ENCODE measurements at places on chromosomes 3 and 15. TPM values are rescaled to one million over a fixed set of nuclear protein-coding genes. Genes with fewer than 3 reads are reported as not detected.

SSUH2 gene
- total RNA-seq: 0.39 TPM

SEC11A gene
- 71.2 TPM for total RNA-seq

ATP2B2 gene
- not detected for total RNA-seq

ZKSCAN7 gene
- 9.2 TPM for total RNA-seq

RASGRF1 gene
- 8.6 TPM for total RNA-seq

PLA2G4D gene
- total RNA-seq: not detected

IQCF5 gene
- total RNA-seq: not detected

TPRG1 gene
- not detected for total RNA-seq

DNASE1L3 gene
- 7.2 TPM for total RNA-seq

CAMP gene
- total RNA-seq: 0.29 TPM

CTXN2 gene
- total RNA-seq: not detected

SLC9C1 gene
- total RNA-seq: 0.24 TPM

TMIE gene
- total RNA-seq: 0.39 TPM

- no peak for DNase-seq
These were observed 110.5 kb upstream of the PTPRG start for GRCh38 chr3:61450866-61451265.

DNA sequence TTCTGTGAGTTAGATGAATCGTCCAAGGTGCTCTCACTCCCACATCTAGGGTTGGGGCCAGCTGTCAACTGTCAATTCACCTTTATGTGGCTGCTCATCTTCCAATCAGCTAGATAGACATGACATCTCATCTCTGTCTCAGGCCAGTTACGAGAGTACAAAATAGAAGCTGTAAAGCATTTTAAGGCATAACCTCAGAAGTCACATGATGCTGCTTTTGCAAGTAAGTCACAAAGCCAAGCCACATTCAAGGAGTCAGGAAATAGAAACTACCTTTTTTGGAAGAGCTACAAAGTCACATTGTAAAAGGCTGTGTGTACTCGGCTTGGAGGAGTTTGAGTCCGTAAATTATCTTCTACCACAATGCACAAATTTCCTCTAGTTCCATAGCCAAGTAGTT is 5.1 kb upstream of the CCR1 start:
- no peak for DNase-seq

DNA sequence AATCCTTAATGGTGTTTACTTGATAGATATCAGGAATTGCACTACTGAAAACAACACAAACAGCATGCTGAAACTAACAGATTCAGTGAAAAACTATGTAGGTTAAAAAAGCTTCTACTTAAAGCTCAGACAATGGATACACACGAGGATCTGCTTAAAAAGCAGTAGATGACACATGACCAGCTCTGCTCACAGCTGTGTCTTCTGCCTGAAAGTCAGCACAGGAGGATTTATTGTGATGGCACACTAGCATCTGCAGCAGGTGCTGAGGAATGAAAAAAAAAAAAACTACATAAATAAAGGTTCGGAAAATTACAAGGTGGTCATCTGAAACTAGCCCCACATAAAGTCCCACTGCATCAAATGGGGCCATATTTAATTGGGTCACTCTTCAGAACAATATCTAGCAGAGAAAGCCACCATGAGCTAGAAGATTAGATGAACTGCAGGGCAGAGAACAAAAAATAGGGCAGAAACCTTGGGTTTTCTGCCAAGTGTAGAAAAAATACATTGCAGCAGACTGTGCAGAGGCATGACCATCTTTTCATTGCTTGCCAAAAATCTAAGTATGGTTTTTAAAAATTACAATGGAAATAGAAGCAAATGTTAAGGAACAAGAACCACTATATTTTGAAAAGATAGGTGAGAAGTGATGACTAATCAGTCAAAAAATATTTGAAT is 13.2 kb upstream of the GOLM2 start:
- no peak for DNase-seq

GRCh38 chr3:66469220-66469640 is 31.6 kb downstream of the LRIG1 start:
- no peak for DNase-seq

GRCh38 chr3:40333416-40333815 is 23.9 kb downstream of the EIF1B start:
- DNase-seq: no peak

DNA sequence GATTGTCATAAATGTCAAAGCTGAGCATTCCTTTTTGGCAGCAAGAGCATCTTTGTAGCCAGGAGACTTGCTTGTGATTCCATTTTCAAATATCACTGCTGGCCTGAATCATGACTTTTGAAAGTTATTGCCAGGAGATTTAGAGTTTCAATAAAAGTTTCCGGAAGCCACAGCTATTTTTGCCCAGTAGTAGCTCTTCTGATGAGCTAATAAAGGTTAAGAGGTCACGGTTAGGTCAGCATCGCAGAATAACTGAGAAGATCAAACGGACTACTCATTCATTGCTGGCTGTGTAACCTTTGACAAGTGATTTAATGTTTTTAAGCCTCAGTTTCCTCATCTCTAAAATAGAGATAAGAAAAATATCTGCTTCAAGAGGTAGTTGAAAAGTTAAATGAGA is 105.1 kb upstream of the ETV5 start:
- DNase-seq: no peak

DNA sequence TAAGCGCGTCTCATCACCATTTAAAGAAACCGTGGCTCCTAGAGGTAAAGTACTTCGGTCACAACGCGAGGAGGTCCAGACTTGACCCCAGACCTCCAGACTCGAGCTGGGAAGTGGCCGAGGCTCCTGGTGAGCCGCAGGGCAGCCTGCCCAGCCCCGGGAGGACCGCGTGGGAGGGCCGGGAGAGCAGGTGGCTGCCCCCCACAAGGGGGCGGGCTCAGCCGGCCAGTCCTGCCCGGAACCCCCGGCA is at the start of gene SLC27A2:
Gene SLC27A2, plus strand, starts transcription at position 228 of the 250 bp plus-strand sequence. CDS start 232 bp downstream, outside the sequence.
- DNase-seq: no peak

DNA sequence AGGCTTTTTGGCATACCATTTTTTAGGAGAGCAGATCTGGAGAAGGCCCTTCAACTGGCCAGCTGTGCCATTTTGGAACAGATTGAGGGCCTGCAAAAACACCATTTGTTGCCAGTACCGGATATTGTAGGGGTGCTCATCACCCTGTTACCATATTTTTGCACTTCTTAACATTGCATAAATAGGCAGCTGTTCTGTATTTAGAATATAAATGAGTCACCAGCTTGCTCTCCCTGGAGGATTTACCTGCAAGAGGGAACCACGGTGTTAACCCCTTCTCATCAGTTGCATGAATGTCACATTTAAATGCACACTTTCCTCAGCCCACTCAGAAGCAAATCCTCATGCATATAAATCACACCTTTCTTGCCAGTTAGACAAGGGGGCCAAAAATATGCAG is 435.6 kb downstream of the ROBO2 start:
- DNase-seq: no peak

DNA sequence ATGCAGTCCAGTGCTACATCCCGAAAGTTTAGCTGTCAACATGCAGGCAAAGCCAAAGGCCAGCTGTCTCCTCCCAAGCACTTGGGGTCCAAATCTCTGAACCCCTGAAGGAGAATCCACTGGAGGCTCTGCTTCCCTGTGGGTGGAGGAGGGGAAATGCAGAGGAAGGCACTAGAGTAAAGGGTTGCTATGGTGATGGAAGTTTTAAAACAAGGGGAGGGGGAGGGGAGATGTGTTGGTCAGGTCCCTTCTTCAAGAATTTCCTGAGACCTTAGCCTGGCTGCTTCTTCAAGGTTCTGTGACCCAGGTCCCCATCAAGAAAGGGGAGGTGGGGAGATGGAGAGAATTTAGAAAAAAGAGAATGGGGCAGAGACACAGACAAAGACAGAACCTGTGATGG is 2.3 kb downstream of the CAMKV start:
- no peak for DNase-seq

DNA sequence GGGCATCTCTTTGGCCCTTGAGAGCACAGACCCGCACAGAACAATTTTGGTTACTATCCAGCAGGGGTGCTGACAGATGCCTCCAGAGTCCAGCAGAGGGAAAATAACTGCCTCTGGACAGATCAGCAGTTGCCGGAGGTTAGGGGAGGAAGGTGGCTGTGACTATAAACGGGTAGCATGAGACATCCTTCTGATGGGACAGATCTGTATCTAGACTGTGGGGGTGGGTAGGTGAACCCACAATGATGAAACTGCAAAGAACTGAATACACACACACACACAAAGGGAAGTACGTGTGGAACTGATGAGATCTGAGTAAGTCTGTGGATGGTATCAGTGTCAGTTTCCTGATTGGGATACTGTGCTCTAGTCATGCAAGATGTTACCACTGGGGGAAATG is 21.2 kb downstream of the ADAMTS7 start:
- DNase-seq: no peak

- DNase-seq: no peak
These were observed 55.8 kb upstream of the NR2F2 start for GRCh38 chr15:96274698-96275097.

GRCh38 chr15:95684693-95685115 is 645.8 kb upstream of the NR2F2 start:
- DNase-seq: no peak

DNA sequence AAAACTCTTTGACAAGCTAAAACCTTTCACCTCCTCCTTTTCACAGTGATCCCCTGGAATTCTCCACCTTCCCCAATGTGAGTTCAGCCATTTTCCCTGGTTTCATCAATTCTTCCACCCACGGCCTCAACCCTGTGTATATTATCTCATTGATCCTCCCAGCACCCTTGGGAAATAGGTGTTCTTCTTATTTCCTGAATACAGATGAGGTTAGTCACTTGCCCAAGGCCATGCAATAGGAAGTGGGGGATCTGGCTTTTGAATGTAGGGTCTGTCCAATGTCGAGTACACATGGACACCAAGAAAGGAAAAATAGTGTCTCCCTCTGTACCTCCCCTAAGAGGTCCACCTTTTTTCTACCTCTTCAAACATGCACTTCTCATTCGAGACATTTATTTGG is 262.8 kb upstream of the ST8SIA2 start:
- DNase-seq: no peak

DNA sequence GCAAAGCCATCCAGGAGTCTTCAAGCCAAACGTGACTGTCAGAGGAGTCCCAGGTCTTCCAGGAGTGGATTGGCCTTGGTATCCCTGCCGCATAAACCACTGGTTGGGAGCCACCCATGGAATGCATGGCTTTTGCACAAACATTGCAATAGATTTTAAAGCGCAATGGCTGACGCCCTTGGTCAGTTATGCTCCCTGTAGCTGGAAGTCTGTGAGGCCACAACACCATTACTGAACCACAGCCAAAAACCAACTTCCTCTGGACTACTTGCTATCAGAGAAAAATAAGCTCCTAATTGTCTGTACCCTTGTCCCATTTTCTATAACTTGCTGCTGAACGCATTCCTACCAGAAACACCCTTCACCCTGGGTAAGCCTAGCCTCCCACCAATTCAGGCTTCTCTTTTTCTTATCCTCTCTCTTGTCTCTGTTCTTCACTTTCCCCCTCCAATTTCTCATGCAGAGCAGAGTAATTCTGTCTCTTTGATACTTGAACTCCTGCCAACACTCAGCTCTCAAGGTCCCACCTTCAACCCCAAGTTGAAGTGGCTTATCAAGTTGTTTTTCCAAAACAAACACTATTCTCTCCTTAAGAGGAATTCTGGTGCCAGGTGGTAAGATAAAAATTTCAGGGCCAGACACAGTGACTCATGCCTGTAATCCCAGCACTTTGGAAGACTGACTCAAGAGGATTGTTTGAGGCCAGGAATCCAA is 176.4 kb upstream of the UBE2E1 start:
- DNase-seq: no peak

- DNase-seq: no peak
These were observed 48.9 kb upstream of the MME start for GRCh38 chr3:155031186-155031585.

DNA sequence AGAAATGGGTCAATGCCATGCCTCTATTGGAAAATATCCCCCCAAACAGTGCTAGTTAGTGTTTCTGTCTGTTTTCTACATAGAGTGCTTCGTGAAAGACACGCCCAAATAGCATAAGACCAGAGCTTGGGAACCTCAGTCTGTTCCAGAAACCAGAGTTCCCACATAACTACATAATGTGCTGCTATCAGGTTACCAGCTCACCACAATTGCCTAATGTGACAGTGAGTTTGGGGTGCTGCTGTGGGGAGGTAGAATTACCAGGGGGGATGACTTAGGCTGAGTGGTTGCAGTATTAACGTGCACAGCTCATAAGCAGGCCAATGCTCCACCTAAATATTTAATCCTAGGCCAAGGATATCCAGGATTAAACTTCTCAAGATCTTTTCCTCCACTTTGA is 39.2 kb downstream of the DUT start:
- no peak for DNase-seq

GRCh38 chr3:54859184-54859583 is 68.7 kb downstream of the LRTM1 start:
- no peak for DNase-seq

GRCh38 chr15:53837263-53837662 is 77.8 kb upstream of the WDR72 start:
- DNase-seq: no peak

DNA sequence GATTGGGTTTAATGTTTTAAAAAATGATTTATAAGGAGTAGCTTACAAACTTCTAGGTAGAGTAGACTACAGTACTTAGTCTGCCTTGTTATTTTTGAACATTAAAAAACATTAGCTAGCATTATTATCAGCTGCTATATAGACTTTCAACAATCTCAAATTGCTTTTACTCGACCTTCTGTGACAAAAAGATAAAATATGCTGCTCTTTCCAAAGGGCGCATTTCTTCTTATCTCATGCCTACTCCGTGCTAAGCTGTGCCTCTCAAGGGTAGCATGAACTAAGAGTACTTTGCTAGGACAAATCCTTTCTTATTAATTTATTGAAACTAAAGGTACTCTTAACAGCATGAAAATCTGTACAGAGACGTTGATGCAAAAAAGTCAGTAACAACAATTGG is 71.3 kb downstream of the SPRED1 start:
- DNase-seq: no peak

DNA sequence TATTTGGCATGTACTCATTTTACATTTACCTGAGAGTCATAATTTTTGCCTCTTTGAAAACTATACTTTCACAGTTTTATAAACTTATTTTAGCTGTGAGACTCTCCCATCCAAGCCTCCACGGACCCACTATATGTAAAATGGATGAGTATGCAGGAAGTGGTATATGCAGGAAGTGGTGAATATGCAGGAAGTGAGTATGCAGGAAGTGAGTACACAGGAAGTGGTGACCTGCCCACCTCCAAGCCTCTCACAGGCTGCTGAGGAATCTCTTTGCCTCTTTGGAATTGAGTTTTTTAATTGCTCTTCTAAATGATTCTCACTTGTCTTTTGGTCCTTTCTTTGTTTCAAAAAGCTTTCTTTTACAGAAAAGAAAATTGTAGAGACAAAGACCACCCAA is 85.2 kb downstream of the KBTBD8 start:
- DNase-seq: no peak

Data from activated B cell treated with CpG ODN at 0.5 μM for 24 hours (primary cell).